ENCODE measurements at places on chromosomes 13 and 19.

GRCh38 chr13:65330287-65330686 lies 1899.8 kb downstream of the PCDH9 start:
- no peak for DNase-seq

DNA sequence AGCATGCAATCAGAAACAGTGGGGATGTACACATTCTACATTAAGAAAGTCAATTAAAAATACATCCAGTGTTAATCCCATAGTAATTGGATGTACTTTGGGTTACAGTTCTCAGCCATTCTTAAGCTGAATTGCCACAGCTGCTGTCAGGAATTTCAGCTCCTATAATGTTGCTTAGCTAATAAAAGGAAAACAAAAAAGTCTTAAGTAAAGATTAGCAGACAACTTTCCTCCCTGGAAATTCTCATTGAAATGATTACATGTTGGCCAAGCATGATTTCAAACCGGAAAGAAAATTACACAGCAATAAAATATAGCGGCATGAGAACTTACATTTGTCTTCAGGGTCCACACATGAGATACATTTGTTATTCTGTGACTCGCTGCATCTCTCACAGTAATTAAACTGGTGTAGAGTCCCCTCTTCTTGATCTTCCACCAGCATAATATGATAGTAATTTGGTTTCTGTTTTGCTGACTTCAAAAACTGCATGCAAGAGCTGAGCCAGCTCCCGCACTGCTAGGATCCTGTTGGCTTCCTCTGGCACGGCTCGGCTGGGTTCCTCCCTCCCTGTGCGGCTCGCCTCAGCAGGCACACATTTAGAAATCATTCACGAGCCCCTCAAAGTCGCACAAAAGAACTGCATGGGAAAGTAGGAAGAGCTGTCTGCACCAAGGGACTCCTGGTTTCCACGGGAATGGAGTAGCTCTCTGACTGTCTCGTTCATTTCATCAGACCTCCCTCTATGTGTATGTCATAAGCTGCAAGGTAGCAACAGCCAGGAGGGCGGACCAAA lies at the start of gene HTR2A:
Gene HTR2A, minus strand, starts transcription at position 713 of the 797 bp plus-strand sequence. CDS start 1,147 bp downstream, outside the sequence.
- DNase-seq, result no peak

- no peak for DNase-seq
Measured at GRCh38 chr13:52109116-52109670, 19.7 kb downstream of the NEK5 start.

GRCh38 chr13:77696879-77697216 lies 639 bp upstream of the SLAIN1 start:
- no peak for DNase-seq
